ENCODE measurements at places on chromosomes 3 and 15. TPM values are rescaled to one million over a fixed set of nuclear protein-coding genes. Genes with fewer than 3 reads are reported as not detected.

CCDC54 gene
- not detected for total RNA-seq

CAND2 gene
- 1.6 TPM for total RNA-seq

GP5 gene
- total RNA-seq = 0.14 TPM

WDR72 gene
- not detected for total RNA-seq

SPINK8 gene
- total RNA-seq = not detected

RBP2 gene
- not detected for total RNA-seq

ZNF35 gene
- total RNA-seq = 18.5 TPM

CHAC1 gene
- 5.1 TPM for total RNA-seq

OR5H6 gene
- not detected for total RNA-seq

RLBP1 gene
- total RNA-seq = not detected

ZMYND10 gene
- 0.13 TPM for total RNA-seq

UTS2B gene
- 0.29 TPM for total RNA-seq

SEMA6D gene
- total RNA-seq = 10.0 TPM

DNAJB8 gene
- total RNA-seq = not detected

HHATL gene
- total RNA-seq = not detected

SGO1 gene
- 26.0 TPM for total RNA-seq

PCOLCE2 gene
- total RNA-seq = 1.3 TPM

RARB gene
- 17.6 TPM for total RNA-seq

SUSD5 gene
- 0.93 TPM for total RNA-seq

COL8A1 gene
- total RNA-seq = 156 TPM

NPAP1 gene
- not detected for total RNA-seq

PTH1R gene
- not detected for total RNA-seq

CD200R1 gene
- not detected for total RNA-seq

TJP1 gene
- total RNA-seq = 144 TPM

IGF2BP2 gene
- total RNA-seq = 150 TPM

ULK4 gene
- total RNA-seq = 27.4 TPM

PGBD4 gene
- 1.7 TPM for total RNA-seq

ATP13A5 gene
- total RNA-seq = not detected

CEP97 gene
- 16.9 TPM for total RNA-seq

EPB42 gene
- total RNA-seq = not detected

EBLN2 gene
- 12.4 TPM for total RNA-seq

TNIK gene
- 61.7 TPM for total RNA-seq

CCK gene
- total RNA-seq = not detected

Data from thoracic aorta endothelial cell (primary cell).